ENCODE measurements at places on chromosomes 6 and 20. TPM values are rescaled to one million over a fixed set of nuclear protein-coding genes. Genes with fewer than 3 reads are reported as not detected.

The F13A1 gene
- total RNA-seq = not detected

The CHRNA4 gene
- 0.38 TPM for total RNA-seq

The MCHR2 gene
- total RNA-seq = not detected

The KCNB1 gene
- 3.0 TPM for total RNA-seq

Measured in A549 treated with AZD2906 at 1 μM for 4 hours (cell line).